Effector CD8-positive, alpha-beta T cell (primary cell): ENCODE measurements at places on chromosomes 5 and 9.
A peak's percentile ranks its signal among the peaks of the same experiment; 100 is the strongest.

GRCh38 chr5:65742565-65743231 is 20.7 kb downstream of the NLN start:
- DNase-seq: no peak

DNA sequence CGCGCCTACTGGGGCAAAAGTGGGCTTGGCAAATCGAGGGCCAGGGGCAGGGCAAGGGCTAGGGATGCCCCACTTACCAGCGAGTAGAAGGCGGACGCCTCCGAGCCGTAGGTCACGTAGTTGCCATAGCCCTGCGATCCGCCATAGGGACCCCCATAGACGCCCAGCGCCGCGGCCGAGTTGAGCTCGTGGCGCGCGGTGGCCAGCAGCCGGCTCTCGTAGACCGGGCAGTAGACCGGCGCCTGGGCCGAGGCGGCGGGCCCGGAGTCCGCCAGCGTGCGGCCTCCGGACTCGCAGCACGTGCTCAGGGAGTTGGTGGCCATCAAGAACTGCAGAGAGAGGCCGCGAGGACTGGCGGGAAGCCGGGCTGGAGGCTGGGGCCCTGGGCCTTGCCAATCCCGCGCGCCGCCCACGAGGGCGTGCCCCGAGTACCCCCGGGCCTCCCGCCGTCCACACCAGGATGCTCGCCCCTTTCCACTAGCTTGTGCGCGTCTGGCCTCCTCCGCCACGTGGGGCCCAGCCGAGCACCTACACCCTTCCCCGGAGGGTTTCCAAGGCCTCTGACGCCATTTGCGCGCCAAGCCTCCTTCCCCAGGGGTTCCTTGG is 891 bp downstream of the IRX4 start:
- no peak for DNase-seq

- DNase-seq: no peak
These were observed 78.5 kb downstream of the FOXD1 start for GRCh38 chr5:73370095-73370494.

GRCh38 chr5:37248970-37249814 is at the start of gene CPLANE1:
CPLANE1 (minus strand) TSS chr5:37249376; CDS start chr5:37247698, 1,678 bp downstream.
- DNase-seq: peak; percentile 20

- no peak for DNase-seq
These were observed 6.2 kb upstream of the TMEM171 start for GRCh38 chr5:73114044-73114688.

GRCh38 chr5:1268666-1269065 is 26.2 kb downstream of the TERT start:
- no peak for DNase-seq

DNA sequence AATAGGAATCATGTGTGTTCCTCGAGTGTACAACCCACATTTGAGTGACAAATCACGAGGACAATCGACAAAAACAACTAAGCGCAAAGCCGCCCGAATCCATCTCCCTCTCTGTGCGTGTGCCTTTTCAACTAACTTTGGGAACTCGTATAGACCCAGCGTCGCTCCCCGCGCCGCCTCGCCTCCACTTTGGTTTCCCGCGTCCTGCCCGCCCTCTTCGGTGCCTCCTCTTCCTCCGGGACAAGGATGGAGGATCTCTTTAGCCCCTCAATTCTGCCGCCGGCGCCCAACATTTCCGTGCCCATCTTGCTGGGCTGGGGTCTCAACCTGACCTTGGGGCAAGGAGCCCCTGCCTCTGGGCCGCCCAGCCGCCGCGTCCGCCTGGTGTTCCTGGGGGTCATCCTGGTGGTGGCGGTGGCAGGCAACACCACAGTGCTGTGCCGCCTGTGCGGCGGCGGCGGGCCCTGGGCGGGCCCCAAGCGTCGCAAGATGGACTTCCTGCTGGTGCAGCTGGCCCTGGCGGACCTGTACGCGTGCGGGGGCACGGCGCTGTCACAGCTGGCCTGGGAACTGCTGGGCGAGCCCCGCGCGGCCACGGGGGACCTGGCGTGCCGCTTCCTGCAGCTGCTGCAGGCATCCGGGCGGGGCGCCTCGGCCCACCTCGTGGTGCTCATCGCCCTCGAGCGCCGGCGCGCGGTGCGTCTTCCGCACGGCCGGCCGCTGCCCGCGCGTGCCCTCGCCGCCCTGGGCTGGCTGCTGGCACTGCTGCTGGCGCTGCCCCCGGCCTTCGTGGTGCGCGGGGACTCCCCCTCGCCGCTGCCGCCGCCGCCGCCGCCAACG is at the start of gene GPR150:
Gene GPR150 (plus strand): TSS at position 58 of the 840 bp plus-strand sequence. CDS start 189 bp downstream, at position 247.
- no peak for DNase-seq

- DNase-seq: no peak
These were observed 11.8 kb upstream of the TGFBI start for GRCh38 chr5:136016945-136017530.

- DNase-seq: no peak
These were observed 197.5 kb downstream of the MAPKAP1 start for GRCh38 chr9:125509476-125509875.

DNA sequence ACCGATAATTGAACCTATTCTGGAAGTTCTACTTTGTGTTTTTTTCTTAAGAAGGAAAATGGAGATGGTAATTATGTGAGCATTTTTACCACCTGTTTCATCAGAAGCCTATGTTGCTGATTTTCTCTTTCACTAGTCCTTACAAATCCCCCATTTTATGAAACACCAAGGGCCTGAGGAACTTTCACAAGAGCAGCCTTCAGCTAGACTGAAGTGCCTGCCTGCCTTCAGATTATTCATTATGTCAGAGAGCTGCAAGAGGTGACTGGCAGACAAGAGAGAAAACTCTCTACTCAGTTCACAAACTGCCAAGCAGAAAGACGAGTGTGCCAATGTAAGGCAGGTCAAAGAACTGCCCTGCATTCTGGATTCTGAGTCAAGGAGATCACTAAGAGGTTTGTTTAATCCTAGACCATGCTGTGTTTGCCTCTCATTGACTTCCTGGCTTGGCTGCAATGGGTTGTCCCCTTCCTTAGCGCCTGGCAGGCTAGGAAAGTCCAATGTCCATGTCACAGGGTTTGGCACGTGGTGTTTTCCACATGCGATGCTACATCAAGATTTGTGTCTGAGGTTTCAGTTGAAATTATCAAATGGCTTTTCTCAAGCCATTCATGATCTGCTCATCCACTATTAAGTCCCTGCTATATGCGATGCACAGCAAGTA is 143.3 kb downstream of the CDC42SE2 start:
- DNase-seq: no peak

DNA sequence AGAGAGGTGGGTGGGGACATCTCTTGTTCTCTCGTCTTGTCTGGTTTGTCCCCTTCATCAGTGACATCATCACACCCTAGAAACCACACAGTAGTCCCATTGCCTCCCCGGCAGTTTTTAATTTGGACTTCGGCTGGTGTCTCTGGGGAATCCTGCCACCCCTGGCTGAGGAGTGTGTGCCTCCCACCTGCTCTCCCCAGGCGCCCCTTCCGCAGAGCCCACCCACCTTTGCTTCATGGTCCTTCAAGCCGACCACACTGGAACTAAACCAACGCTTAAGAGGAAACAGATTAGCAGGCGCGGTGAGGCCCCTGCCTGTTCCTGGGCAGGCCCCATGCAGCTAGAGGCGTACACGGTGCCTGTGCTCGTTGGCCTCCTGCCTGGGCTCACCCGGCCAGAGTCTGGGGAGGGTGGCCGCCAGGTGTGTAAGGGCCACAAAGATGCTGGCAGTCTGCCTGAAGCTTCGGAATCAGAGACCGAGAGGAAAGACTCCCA is 107.6 kb upstream of the SPRY4 start:
- DNase-seq: no peak

GRCh38 chr5:84438456-84438855 is 53.8 kb upstream of the EDIL3 start:
- DNase-seq: no peak

GRCh38 chr9:72497447-72498046 is 23.9 kb upstream of the TMC1 start:
- no peak for DNase-seq

DNA sequence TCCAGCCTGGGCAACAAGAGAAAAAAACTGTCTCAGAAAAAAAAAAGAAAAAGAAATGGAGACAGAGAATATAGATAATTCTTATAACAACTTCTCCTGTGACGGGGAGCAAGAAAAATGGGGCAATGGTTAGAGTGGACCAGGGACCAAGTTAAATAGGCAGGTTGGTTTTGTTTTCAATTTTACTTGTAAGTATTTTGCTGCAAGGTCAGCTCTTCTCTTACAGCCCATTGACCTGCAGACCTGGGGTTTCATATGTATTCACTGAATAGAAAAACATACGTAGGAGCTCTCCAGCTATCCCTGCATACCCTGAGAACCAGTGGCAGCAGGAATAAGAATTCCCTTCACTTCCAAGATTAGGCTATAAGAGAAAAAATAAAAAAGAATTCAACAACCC is 29.2 kb upstream of the IL13 start:
- DNase-seq: no peak
